ENCODE measurements at places on chromosomes 2 and 18. TPM values are rescaled to one million over a fixed set of nuclear protein-coding genes. Genes with fewer than 3 reads are reported as not detected.

GRCh38 chr2:129492548-129492947 lies 486.9 kb upstream of the RAB6C start:
- H3K4me1 ChIP-seq, result no peaks in the 10 kb centered on the region
- H3K36me3 ChIP-seq, result no peaks in the 10 kb centered on the region
- H3K4me3 ChIP-seq, result no peak overlapping the region
- no peak for DNase-seq
- H3K27me3 ChIP-seq, result peaks cover 5% of the 10 kb centered on the region

DNA sequence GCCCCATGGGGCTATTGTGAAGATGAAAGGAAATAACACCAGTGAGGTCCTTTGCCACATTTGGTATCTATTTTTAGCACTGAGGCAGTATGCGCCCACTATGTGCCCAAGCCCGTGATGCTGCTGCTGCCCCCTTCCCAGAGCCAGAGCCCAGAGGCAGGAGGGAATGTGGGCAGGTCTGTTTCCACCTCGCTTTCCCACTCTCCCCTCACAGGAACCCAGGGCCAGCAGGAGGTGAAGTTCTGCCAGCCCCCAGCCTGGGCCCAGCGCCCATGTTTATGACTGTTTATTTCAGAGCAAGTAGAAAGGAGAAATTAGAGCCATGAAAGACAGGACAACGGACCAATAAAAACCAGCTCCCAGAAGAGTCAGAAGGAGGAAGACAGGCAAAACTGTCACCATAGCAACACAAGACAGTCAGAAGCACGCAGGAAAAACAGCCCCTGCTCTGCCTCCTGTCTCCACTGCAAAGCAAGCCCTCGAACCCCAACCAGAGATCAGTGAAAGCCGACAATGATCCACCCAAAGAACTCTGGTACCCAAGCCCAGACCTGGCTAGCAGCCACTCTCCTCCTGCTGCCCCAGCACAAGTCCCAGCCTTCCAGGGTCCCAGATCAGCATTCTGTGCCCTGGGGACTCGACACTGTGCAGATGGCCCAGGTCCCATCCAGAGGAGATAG lies 1.4 kb downstream of the CYRIA start:
- no peaks in the 10 kb centered on the region for H3K4me1 ChIP-seq
- H3K4me3 ChIP-seq, result no peak overlapping the region
- no peaks in the 10 kb centered on the region for H3K36me3 ChIP-seq
- no peak overlapping the region for H3K27ac ChIP-seq

DNA sequence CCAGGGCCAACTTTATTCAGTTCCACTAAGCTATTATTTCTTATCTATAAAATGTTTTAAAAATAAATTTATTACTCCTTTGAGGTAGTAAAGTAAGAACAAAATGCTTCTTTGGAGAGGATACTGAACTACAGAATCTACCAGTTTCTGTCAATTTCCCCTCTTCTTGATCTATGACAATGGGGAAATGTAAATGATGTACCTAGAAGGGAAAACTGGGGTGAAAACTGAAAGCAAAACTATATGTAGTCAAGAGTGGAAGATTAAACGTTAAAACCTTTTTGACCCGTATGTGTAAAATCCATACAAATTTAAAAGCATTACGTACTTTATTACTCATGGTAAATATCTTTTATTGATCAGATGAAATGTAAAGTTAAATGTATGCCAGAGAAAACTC lies 1287.8 kb upstream of the TMEFF2 start:
- H3K36me3 ChIP-seq, result no peaks in the 10 kb centered on the region
- no peaks in the 10 kb centered on the region for H3K4me1 ChIP-seq
- no peak overlapping the region for H3K4me3 ChIP-seq
- no peak for DNase-seq
- H3K27me3 ChIP-seq, result no peaks in the 10 kb centered on the region
- no peak overlapping the region for H3K27ac ChIP-seq

DNA sequence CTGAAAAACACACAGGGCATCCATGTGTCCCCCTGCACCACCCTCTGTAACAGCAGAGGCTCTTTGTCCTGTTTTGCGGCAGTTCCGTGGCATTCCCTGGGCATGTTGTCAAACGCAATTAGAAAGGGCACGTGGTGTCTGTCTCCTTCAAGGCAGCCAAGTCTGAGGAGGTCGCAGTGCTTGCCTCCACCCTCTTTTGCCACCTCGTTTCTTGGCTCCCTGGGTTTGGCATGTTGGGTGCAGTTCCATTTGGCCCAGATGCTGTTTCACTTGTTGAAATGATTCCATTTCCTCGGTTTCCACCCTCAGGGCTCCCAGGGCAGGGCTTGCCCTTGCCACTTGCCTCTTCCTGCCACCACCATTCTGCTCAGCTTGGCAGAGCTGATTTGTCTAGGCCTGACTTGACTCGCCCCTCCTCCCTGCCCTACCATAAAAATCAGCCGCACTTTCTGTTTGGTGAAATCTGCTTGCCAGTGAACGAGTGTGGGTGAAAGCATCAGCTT lies 12.4 kb downstream of the CCL20 start:
- no peak overlapping the region for H3K4me3 ChIP-seq
- no peaks in the 10 kb centered on the region for H3K27me3 ChIP-seq
- DNase-seq, result no peak
- peaks cover 8% of the 10 kb centered on the region for H3K4me1 ChIP-seq
- no peak overlapping the region for H3K27ac ChIP-seq
- no peaks in the 10 kb centered on the region for H3K36me3 ChIP-seq

GRCh38 chr18:52348209-52348608 lies 8.2 kb downstream of the DCC start:
- H3K36me3 ChIP-seq, result no peaks in the 10 kb centered on the region
- peaks cover 8% of the 10 kb centered on the region for H3K27me3 ChIP-seq
- peak; percentile 39 for DNase-seq
- H3K4me1 ChIP-seq, result no peaks in the 10 kb centered on the region

DNA sequence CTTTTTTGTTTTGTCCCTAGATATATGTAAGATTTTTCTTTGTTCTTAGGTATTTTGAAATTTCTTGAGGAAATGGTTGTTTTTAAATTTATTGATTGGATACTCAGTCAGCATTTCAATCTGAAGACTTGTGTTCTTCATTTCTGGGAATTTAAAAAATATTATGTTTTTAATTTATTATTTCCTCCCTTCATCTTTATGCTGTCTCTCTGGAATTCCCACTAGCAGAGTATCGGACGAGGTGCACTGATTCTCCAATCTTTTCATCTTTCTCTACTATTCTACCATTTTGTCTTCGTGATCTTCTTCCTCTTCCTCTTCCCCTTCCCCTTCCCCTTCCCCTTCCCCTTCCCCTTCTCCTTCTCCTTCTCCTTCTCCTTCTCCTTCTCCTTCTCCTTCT lies 12.3 kb downstream of the SCTR start:
- H3K27ac ChIP-seq, result no peak overlapping the region
- H3K27me3 ChIP-seq, result peaks cover 65% of the 10 kb centered on the region
- no peaks in the 10 kb centered on the region for H3K4me1 ChIP-seq
- no peak for DNase-seq
- H3K36me3 ChIP-seq, result no peaks in the 10 kb centered on the region

DNA sequence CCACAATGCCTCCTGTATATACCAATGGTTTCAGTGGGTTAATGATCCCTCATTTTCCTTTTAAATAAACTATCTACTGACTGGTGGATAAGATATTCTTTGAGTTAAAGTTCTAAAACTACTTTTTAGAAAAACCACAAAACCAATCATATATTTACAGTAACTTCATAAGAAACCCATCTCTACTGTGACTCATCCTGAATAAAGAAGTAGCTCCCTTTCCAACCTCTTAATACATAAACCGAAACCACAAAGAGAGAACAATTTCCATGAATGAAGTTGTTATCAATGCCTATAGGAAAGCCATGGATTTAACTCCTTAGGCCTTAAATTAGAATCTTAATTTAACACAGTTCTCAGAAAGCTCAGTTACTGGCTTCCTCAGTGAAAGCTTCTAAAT lies 227.0 kb upstream of the SMAD7 start:
- no peak overlapping the region for H3K4me3 ChIP-seq
- H3K4me1 ChIP-seq, result peaks cover 19% of the 10 kb centered on the region
- DNase-seq, result peak; percentile 48
- peak overlapping the region; percentile 70 for H3K27ac ChIP-seq
- H3K27me3 ChIP-seq, result no peaks in the 10 kb centered on the region
- H3K36me3 ChIP-seq, result no peaks in the 10 kb centered on the region

DNA sequence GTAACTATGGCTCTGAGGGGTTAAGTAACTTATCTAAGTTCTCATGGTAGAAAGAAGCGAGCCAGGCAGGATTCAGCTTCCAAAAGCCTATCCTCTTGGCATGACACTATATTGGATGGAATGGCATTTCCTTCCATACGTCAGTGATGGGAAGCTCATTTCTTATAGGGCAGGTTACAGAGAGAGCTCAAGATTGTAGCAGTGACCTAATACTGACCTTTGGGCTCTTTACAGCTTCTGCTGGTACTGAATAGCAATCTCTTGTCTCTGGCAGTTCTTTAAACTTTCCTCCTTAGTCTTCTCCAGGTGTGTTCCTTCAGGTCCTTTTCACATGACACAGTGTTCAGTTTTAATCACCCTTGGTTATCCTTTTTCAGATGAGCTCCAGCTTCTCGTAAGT lies 133.0 kb downstream of the HRH4 start:
- DNase-seq, result no peak
- no peak overlapping the region for H3K27ac ChIP-seq
- H3K27me3 ChIP-seq, result peaks cover 75% of the 10 kb centered on the region
- no peaks in the 10 kb centered on the region for H3K36me3 ChIP-seq

DNA sequence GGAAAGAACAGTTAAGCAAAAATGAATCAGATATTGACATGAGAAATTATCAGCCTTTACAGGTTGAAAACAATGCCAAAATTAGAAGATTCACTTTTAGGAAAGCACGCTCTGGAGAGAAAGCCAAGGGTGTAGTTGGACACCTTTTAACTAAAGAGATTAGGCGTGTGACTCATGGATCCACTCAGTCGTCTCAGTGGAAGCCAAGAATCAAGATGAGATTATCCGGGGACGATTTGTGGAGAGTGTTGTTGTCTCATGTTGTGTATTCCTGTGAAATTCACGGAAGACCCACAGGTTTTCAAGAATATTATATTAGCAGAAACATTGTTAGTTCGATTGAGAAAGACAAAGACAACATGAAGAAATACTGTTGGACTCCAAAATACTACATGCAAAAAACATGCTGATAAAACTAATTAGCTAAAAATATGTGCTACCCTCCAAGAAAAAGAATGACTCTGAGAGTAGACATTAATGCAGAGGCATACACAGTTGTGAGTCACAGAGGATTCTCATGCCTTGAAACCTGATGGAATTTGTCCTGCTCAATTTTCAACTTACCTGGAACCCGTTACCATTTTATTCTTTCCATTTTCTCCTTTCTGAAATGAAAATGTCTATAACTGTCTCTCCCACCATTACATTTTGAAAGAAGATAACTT lies 192.1 kb upstream of the RND3 start:
- peak overlapping the region; percentile 93 for H3K27ac ChIP-seq
- H3K4me3 ChIP-seq, result no peak overlapping the region
- H3K4me1 ChIP-seq, result peaks cover 36% of the 10 kb centered on the region
- H3K27me3 ChIP-seq, result no peaks in the 10 kb centered on the region

DNA sequence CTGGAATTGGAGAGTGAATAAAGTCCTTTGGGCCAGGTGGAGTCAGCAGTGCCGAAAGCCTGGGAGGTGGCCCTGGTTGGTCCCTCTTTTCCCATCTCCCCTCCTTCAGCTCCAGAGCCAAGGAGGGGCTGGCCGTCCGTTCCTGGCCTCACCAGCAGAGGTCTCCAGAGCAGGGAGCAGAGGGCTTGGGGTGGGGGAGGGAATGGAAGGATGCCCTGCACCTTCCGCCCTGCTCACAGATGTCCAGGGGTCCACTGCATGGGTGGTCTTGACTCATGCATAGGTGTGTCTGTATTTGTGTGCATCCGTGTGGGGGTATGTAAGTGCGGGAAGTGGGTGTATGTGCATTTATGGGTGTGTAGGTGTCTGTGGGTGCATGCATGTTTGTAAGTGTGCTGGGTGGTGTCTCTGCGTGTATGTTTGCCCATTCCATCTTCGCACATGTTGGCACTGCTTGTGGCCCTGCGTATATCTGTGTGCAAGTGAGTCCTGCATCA lies 201.8 kb downstream of the ZFP36L2 start:
- H3K27ac ChIP-seq, result no peak overlapping the region
- H3K4me1 ChIP-seq, result 0 out of 2 replicates have a peak, but pooled peaks cover 3% of the 10 kb centered on the region

- no peak overlapping the region for H3K4me3 ChIP-seq
- no peaks in the 10 kb centered on the region for H3K36me3 ChIP-seq
- no peaks in the 10 kb centered on the region for H3K4me1 ChIP-seq
- H3K27ac ChIP-seq, result no peak overlapping the region
- 0 out of 2 replicates have a peak, but pooled peaks cover 3% of the 10 kb centered on the region for H3K27me3 ChIP-seq
Measured at GRCh38 chr2:6639929-6640620, 225.6 kb downstream of the CMPK2 start.

DNA sequence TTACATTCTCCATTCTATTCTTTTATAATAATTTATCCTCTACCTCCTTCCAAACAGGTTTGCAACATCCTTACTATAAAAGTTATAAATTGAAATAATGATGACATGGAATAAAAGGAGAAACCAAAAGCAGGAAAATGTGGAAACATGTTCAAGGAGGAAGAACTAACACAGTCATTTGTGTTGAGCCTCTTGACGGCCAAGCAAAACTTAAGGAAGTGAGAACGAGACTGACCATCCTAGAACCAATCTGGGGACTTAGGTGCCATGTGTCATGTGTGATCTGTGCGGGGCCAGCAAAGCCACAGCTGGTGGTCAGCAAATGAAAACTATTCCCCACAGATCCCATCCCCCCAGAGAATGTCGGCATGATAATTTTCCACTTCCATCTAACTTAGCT lies 25.6 kb upstream of the FAM124B start:
- H3K4me3 ChIP-seq, result no peak overlapping the region
- H3K36me3 ChIP-seq, result no peaks in the 10 kb centered on the region
- no peak for DNase-seq
- no peaks in the 10 kb centered on the region for H3K27me3 ChIP-seq
- H3K4me1 ChIP-seq, result no peaks in the 10 kb centered on the region
- H3K27ac ChIP-seq, result no peak overlapping the region

SLC5A7 gene
- total RNA-seq, result 0.06 TPM

MC2R gene
- total RNA-seq, result not detected

SERPINB13 gene
- total RNA-seq, result not detected

DSG4 gene
- 0.04 TPM for total RNA-seq

PLEK gene
- total RNA-seq, result not detected

POTEE gene
- not detected for total RNA-seq

SATB2 gene
- 5.1 TPM for total RNA-seq

ZBTB7C gene
- total RNA-seq, result 1.1 TPM

SKA1 gene
- total RNA-seq, result 11.6 TPM

All from PC-3 (cell line).